ENCODE measurements at places on chromosomes 1 and 21.

GRCh38 chr1:2374252-2375155, 16.9 kb downstream of the MORN1 start:
- no peak for DNase-seq

GRCh38 chr21:25342816-25343215, 264.5 kb downstream of the MRPL39 start:
- DNase-seq: no peak

DNA sequence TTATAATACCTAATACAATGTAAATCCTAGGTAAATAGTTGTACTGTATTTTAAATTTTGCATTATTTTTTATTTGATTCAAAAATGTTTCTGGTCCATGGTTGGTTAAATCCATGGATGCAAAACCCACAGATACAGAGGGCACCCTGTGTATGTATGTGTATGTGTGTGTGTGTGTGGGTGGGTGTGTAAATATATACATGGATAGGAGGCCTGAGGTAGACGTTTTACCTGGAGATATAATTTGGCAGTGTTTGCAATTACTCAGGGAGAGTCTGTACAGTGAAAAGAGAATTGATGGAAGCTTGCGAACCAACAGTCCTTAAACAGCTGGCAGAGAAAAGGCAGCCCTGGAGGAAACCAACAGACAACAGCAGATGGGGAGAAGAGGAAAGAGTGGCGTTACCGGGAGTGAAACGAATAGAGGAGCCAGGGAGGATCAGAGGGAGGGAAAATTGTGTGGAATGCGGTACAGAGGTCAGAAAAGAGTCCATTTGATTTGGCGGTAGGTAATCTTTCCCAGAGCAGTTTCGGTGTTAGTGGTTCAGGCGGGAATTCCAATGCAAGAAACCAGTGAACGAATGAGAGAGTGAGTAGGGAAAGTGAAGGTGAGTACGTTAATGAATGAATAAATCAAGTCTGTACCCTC, 47.9 kb upstream of the NBL1 start:
- no peak for DNase-seq

DNA sequence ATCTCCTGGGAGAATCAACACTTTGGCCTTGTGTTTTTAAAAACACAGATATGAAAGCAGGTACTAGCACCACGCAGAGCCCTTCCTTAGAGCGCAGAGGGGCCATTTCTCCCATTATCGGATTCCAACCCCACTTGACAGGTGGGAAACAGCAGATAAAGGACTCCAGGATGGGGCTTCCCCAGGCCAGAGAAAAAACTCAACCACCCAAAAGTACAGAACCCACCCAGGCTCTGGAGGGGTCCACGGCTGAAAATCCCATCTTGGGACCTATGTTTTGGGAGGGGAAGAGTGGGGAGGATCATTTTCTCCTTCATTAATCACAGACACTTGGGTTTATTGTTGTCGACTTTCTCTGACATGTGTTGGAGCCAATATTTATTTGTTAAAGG, 27.1 kb upstream of the COL18A1 start:
- no peak for DNase-seq

DNA sequence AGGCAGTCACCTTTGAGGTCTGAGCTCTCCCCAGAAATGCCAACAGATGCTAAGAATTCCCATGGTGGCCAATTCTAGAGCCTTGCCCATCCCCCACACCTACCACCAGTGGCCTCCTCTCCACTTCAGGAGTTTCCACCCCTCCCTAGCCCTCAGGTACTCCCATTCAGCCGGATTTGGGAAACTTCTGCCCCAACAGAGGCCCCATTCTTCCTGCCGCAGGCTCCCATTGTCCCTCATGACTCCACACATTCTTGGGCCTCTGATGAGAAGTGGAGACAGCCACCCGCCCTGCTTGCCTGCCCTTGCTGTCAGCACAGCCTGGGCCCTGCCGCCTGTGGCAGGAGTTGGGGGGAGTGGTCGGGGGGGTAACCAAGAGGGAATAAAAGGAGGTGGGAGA, 4.6 kb downstream of the BLACAT1 start:
- DNase-seq: no peak

DNA sequence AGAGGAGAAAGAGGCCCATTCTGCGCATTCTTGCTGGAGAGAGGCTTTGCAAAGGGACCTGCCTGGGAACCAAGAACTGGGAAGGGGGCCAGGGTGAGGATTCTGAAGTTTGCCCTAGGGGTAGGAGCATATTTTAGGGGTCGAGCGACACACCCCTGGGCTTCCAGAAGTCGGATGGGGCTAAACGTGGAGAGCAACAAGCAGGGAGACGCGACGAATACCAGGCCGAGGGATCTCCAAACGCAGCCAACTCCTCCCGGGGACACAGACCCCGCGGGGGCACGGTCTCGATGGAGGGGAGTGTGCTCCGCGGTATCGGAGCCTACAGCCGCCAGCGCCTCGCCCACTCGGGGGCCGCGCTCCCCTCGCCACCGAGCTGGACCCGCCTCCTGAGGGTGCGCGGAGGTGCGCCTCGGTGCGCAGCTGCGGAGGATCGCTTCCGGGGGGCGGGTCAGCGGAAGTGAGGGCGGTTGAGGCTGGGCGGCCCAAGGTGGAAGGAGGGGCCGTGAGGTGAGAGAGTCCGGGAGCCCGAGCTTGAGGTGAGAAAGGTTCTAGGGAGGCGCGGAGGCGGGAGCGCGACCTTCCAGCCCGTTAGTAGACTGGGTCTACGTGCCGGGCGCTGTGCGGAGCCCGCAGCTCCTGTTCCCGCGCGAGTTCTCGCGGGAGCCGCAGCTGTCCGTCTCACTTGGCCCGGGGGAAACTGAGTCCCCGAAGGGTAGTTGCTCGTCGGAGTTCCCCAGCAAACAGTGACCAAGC, at the start of gene MTFR1L:
TSS of gene MTFR1L (plus strand) at position 464 of the 756 bp plus-strand sequence. CDS start 3,151 bp downstream, outside the sequence.
- DNase-seq: peak; percentile 87

DNA sequence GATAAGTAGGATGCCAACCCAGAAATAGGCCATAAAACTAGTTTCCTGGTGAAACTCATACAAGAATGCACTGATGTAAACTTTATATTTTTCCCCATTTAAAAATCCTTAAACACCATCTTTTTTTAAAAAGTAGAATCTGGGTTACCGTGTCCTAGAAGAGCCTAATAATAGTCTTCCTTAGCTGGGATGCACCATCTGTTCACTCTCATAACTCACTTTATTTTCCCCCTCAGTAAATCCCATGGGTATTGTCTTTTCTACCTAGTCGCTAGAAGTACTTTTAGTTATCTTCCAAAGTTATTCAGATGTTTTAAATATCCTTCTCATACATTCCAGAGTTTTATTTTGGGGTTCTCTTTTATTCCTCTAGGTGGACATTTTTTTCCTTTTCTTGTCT, 250.2 kb downstream of the PLA2G4A start:
- no peak for DNase-seq

DNA sequence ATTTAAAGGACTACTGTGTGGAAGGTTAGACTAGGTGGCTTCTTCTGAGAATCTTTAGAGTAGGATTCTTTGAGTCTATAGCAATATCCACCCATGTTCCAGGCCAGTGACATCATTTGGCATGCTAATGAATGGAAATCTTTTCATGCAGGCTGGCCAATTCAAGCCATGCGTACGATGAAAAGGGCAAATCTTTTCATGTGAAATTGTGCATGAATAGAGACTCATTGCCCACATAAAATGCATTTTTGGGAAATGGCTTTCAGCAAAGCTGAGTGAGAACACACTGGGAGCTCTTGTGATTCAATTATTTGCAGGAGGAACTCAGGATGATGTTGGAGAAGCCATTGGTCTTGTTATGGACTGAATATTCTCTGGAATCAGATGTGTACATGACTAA, 324.9 kb upstream of the DAB1 start:
- DNase-seq: no peak

DNA sequence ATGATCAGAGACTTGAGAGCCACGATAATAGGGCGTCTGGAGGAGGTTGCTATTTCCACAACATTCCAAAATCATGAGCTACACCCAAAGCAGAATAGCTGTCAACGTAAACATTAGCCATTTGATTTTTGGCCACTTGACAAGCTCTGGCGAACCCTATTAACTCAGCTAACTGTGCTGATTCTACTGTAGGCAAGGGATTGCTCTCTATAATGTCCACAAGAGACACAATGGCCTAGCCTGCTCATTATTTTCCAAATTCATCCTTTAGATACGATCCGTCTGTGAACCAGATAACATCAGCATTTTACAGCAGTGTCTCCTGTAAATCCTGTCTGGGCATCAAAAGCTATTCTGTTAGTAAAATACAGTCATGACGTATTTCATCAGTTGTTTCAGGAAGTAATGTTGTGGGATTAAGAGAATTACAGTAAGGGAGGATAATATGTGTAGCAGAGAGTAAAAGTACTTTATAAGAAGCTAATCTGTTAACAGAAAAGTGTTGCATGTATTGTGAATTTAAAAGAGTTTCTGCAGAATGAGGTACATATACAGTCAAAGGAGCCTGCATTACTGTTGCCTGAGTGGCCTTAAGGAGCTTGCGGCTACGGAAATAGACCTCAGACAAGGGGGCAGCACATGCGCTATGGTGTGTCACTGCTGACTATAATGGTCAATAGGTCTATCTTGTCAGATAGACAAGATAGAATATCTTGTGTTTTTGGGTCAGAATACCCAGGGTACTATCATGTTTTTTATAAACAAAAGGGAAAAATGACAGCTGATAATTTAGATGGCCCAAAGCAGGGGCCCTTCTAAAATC, 44.9 kb upstream of the TINAGL1 start:
- no peak for DNase-seq

GRCh38 chr1:77170687-77171086, 48.5 kb downstream of the PIGK start:
- DNase-seq: no peak

GRCh38 chr1:179298952-179299351, 5.4 kb downstream of the SOAT1 start:
- DNase-seq: peak; percentile 39

- DNase-seq: no peak
These were observed 24.7 kb downstream of the MROH7 start for GRCh38 chr1:54666333-54666732.

DNA sequence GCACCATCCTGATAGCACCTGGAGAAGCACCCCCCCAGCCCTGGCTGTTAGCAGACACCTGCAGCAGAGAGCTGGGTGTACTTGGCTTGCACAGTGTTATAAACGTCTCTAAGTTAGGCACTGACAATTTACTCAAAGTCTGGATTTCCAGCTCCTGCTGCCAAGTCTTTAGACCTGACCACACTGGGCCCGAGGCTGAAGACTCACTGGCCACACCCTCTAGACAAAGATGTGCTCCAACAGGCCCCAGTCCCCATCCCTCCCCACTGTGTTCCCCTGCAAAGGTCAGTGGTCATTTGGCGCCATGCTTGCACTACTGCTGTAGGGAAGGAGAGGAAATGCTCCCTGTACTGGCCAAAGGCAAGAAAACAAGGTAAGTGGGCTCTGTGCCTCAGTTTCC, 31.1 kb downstream of the PADI6 start:
- no peak for DNase-seq

DNA sequence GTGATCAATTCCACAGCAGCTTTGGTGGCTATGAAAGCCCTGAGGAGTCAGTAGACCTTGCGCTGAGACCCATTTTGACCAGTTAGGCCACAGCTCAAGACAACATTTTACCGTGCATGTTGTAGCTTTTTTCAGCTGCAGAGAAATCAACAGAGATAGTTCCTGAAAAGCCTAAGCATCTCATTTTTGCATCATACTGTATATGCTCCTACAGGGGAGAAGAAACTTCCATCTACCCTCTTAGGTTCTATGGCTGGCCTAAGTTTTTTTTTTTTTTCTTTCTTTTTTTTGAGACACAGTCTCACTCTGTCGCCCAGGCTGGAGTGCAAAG, 24.8 kb upstream of the EYA3 start:
- no peak for DNase-seq

DNA sequence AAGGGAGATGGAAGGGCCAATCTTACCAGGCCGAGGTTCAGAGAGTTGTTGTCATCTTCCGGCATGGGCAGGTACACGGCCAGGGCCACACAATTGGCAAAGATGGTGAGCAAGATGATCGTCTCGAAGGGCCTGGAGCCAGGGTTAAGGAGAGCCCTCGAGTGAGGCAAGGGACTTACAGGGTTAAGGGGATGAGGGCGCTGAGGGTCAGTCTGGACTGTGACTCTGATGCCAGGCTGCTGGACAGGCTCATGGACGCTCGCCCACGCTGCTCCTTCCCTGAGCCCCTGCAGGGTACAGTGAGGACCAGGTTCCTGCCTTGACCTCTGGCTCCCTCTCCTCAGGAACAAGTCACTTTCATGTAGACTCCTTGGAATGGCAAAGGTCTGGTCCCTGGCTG, 2.1 kb downstream of the CACNA1S start:
- no peak for DNase-seq

GRCh38 chr1:84693005-84693404, 2.7 kb upstream of the SSX2IP start:
- no peak for DNase-seq

DNA sequence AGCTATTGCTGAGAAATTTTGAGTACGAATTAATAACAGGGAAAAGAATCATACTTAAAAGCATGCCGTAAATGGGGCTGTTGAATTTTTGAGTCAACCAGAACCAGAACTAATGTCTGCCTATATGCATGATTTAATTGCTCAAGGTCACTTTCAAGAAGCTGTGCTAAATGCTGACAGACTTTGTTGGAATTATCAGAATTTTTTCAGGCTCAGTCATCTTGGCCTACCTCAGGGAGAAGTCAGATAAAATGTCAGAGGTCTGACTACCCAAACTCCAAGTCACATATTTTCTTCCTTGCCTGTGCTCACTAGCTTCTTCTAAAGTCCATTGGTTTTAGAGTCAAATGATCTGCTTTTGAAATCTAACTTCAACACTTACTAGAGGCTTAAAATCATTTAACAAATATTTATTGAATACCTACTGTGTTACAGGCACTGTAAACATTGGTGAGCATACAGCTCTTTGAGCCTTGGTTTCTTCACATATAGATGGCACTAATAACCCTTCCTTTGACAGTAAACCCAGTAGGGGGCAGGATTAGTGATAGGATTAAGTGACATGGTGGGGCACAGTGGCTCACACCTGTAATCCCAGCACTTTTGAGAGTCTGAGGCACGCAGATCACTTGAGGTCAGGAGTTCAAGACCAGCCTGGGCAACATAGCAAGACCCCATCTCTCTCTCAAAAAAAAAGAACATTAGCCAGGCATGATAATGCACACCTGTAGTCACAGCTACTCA, 121.2 kb upstream of the SLC44A3 start:
- no peak for DNase-seq
